ENCODE measurements at places on chromosomes 1 and 21. TPM values are rescaled to one million over a fixed set of nuclear protein-coding genes. Genes with fewer than 3 reads are reported as not detected.

The PLA2G2A gene
- total RNA-seq = not detected

The TIE1 gene
- 0.85 TPM for total RNA-seq

The HPDL gene
- 1.9 TPM for total RNA-seq

The MMEL1 gene
- total RNA-seq = 0.96 TPM

The LAMC2 gene
- total RNA-seq = 656 TPM

The WNT9A gene
- 1.9 TPM for total RNA-seq

The CAPZA1 gene
- 215 TPM for total RNA-seq

The LRRN2 gene
- total RNA-seq = not detected

The CFAP107 gene
- not detected for total RNA-seq

The PRAMEF18 gene
- not detected for total RNA-seq

The ANKRD65 gene
- total RNA-seq = 15.1 TPM

The SLC1A7 gene
- not detected for total RNA-seq

The IER5 gene
- total RNA-seq = 66.3 TPM

The CNR2 gene
- not detected for total RNA-seq

The NPHS2 gene
- total RNA-seq = not detected

The LRRIQ3 gene
- total RNA-seq = 0.43 TPM

The PDZK1IP1 gene
- 73.0 TPM for total RNA-seq

The GNPAT gene
- total RNA-seq = 70.8 TPM

The SLC44A3 gene
- 9.2 TPM for total RNA-seq

The RAB3B gene
- 9.2 TPM for total RNA-seq

The TMEM82 gene
- total RNA-seq = not detected

The C1orf226 gene
- 0.24 TPM for total RNA-seq

The AMY1B gene
- total RNA-seq = not detected
